Activated CD4-positive, alpha-beta memory T cell treated with anti-CD3 and anti-CD28 coated beads for 36 hours (primary cell): ENCODE measurements at places on chromosomes 2 and 18. TPM values are rescaled to one million over a fixed set of nuclear protein-coding genes. Genes with fewer than 3 reads are reported as not detected.

AQP12B gene
- total RNA-seq, result not detected

DNA sequence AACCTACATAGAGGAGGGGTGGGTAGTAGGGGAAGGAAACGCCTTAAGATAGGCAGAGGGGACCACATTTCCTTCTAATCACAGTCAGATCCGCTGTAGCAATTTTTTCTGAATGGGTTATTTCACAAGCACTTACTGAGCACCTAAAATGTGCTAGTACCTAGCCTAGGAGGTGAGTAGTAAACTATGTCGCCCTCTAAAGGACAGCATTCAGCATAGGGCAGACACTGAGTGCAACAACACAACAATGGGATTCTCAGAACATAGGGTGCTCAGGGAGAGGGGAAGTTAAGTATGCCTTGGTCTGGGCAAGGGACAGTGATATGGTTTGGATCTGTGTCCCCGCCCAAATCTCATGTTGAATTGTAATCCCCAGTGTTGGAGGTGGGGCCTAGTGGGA, 166.1 kb upstream of the RAB6C start:
- H3K4me1 ChIP-seq, result no peaks in the 10 kb centered on the region
- DNase-seq, result no peak
- H3K36me3 ChIP-seq, result no peaks in the 10 kb centered on the region
- no peak overlapping the region for H3K4me3 ChIP-seq
- H3K27ac ChIP-seq, result no peak overlapping the region

DNA sequence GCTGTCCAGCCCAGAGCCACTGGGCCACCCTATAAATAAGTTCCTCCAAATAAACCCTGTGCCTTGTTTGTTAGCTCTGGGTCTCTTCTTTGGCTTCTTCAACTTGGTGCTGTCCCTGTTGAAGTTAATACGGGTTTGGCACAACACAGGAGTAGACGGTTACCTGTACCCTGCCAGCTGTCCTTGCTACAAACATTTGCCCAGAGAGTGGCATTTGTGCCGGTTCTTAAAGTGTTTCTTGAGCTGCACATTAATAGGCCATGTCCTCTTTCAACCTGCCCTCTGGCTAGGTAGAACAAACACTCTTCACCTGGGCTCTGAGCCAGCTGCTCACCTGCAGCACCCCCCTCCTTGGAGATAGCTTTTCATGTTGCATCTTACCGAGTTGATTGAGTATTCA, 139.2 kb downstream of the NEDD4L start:
- H3K27ac ChIP-seq, result no peak overlapping the region
- DNase-seq, result no peak
- no peak overlapping the region for H3K4me3 ChIP-seq
- H3K36me3 ChIP-seq, result no peaks in the 10 kb centered on the region
- peaks cover 2% of the 10 kb centered on the region for H3K27me3 ChIP-seq
- H3K4me1 ChIP-seq, result no peaks in the 10 kb centered on the region

GRCh38 chr2:20884829-20885228, 61.9 kb upstream of the LDAH start:
- H3K36me3 ChIP-seq, result no peaks in the 10 kb centered on the region
- H3K27me3 ChIP-seq, result no peaks in the 10 kb centered on the region
- no peaks in the 10 kb centered on the region for H3K4me1 ChIP-seq
- DNase-seq, result no peak
- no peak overlapping the region for H3K27ac ChIP-seq
- no peak overlapping the region for H3K4me3 ChIP-seq

- no peaks in the 10 kb centered on the region for H3K27me3 ChIP-seq
- no peak overlapping the region for H3K4me3 ChIP-seq
- no peaks in the 10 kb centered on the region for H3K4me1 ChIP-seq
- H3K27ac ChIP-seq, result no peak overlapping the region
- DNase-seq, result no peak
- H3K36me3 ChIP-seq, result no peaks in the 10 kb centered on the region
Measured at GRCh38 chr2:35080231-35080910, 1275.2 kb upstream of the CRIM1 start.

FTCDNL1 gene
- 2.9 TPM for total RNA-seq

DNA sequence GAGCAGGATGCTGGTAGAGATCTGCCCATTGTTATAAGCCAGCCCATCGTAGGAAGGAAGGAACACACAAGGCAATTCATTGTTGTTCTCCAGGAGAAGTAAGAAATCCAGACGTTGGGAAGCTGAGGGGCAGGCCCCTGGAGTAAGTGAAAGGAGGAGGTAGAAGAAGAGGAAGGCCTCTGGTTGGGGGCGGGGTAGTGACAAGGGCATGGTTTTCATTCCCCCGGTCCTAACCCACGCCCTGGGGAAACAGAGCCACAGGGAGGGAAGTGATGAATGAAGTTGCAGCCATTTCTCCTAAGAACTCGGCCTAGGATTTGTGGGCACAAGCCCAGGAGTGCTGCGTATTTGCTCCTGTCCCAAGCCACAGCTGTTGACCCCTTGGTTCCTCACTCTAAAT, 18.0 kb downstream of the LBH start:
- peaks cover 88% of the 10 kb centered on the region for H3K4me1 ChIP-seq
- H3K4me3 ChIP-seq, result no peak overlapping the region
- DNase-seq, result no peak

UCN gene
- 1.8 TPM for total RNA-seq

DNA sequence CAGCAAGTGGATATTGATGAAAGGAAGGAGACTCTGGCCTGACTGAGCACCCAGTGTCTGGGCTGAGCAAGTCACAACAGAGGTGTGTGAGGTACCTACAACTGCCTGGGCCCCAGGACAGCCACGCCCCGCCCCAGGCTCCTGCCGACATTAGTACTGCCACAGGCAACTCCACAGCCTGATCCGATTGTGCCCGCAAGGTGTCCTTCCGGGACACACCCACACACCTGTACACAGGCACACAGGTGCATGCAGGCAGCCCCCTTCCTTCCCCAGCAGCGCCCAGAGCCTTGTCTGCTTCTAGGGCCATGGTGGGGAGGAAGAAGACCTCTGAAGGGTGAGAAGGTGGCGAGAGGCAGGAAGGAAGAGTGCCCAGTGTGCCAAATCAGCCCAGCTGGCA, 83.6 kb downstream of the TNS1 start:
- no peak for DNase-seq
- H3K4me1 ChIP-seq, result no peaks in the 10 kb centered on the region
- no peaks in the 10 kb centered on the region for H3K36me3 ChIP-seq

GRCh38 chr2:58064086-58064485, 17.5 kb downstream of the VRK2 start:
- H3K4me1 ChIP-seq, result peaks cover 41% of the 10 kb centered on the region
- DNase-seq, result peak; percentile 17
- H3K27me3 ChIP-seq, result no peaks in the 10 kb centered on the region
- no peak overlapping the region for H3K4me3 ChIP-seq
- H3K36me3 ChIP-seq, result peaks cover 23% of the 10 kb centered on the region
- peak overlapping the region; percentile 19 for H3K27ac ChIP-seq
